BJ (cell line): ENCODE measurements at places on chromosomes 16 and 17.
A peak's percentile ranks its signal among the peaks of the same experiment; 100 is the strongest.

GRCh38 chr17:38402897-38403296 lies 25.4 kb upstream of the ARHGAP23 start:
- DNase-seq, result no peak

DNA sequence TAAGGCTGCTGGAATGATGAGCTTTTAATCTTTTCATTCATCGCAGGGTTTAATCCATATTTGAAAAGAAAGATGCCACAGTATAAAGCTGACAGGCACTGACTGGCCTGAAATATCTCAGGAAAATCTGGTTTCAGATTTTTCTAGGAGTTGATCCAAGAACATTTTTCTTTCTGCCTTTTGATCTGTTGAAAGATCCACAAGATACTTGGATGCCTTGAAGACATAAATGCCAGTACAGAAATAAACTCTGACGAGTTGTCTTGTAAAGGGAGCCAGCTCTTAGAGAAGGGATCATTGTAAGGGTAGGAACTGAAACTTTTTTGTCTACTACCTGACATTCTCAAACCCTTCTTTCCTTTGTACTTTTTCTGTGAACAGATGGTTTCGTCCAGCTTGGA lies 25.4 kb upstream of the KRT20 start:
- DNase-seq, result peak; percentile 64

DNA sequence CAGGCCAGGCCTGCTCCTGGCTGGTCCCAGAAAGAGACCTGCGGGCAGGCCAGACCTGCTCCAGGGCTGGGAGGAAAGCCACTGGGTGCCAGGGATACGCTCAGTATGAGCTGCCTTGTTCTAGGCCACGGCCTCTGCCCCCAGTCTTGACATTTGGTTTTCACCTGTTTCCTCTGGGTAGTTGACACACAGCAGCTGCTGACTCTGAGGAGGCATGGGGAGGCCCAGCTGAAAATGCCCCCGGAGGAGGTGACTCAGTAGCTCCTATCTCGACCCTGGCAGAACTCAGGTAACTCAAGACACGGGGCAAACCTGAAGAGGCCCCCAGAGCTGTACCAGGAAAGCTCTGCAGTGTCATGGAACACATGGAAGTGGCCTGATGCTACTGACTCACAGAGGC lies 13.9 kb upstream of the ADGRG1 start:
- no peak for DNase-seq

- DNase-seq, result no peak
These were observed 307.5 kb upstream of the DYNLRB2 start for GRCh38 chr16:80233097-80233835.

DNA sequence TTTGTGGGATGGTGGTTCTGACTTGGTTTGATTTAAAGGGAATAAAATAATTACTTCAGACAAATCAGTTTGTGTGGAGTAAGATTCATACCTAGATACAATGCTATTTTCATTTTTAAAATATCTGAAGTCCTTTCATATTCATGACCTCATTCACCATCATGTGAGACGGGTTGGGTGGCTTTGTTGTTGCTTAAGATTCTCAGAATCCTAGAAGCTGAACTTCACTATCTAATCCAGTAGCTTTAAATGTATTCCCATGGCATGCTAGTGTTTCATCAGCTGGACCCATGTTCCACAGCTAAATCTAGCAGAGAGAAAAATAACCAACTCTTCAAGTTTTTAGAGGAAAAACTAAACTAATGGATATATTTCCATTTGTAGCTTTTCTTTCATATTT lies 2.7 kb upstream of the AMFR start:
- no peak for DNase-seq

GRCh38 chr17:37490638-37491614 lies 1.2 kb downstream of the DUSP14 start:
- DNase-seq, result peak; percentile 63

DNA sequence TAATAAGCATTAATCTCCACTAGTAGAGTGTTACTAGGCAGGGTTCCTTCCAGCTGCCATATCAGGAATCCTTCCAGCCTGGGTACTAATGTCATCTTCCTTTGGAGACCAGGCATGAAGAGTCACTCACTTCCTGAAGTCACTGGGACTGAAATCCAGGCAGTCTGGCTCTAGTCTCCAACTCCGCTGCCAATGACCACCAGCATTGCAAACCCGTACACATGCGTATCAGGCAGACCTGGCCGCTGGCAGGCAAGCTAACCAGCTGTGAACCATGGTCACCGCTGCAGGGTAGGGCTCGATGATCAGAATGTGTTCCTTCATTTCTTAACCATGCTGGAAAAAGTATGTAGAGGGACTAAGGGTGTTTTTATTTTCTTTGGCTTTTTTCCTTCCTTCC lies 255.5 kb downstream of the CDH13 start:
- DNase-seq, result no peak

DNA sequence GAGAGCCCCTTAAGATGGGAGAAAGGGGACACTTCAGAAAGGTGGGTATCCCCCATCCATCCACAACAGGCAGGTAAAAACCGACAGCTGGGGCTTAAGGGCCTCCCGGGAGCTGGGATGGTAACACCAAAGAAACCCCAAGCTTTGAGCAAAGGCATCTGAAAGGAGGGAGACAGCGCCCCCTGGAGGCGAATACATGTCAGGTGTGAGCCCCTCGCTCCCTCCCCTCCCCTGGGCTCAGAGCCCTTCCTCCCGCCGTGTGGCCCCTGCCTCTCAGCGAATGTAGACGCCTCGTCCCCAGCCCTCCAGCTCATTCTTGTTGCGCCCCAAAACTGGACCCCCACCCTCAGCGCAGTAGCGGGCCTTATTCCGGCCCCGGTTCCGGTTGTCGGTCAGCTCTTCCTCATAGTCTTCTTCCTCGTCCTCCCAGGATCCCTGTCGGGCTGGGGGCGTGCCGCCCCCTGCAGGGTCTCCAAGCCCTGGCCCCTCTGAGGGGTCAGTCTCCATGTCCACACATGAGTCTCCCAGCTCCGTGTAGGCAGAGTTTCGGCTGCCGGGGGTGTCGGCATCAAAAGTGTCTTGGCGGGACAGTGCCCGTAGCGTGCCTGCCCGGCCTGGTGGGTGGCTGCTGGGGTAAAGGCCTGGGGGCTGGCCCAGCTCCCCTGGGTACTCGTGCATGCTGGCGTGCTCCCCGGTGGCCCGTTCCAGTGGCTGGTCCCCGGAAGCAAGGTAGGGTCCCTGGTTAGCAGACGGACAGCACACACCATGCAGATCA lies 9.1 kb upstream of the ARL5C start:
- DNase-seq, result no peak

GRCh38 chr16:726438-727290 lies at the start of the genes CCDC78 and HAGHL:
CCDC78 (minus strand) TSS chr16:726443; CDS start chr16:726367, 76 bp downstream.
HAGHL (plus strand) TSS chr16:727106; CDS start chr16:727510, 404 bp downstream.
- no peak for DNase-seq

GRCh38 chr17:82718986-82719685 lies 2.6 kb downstream of the FN3KRP start:
- no peak for DNase-seq

DNA sequence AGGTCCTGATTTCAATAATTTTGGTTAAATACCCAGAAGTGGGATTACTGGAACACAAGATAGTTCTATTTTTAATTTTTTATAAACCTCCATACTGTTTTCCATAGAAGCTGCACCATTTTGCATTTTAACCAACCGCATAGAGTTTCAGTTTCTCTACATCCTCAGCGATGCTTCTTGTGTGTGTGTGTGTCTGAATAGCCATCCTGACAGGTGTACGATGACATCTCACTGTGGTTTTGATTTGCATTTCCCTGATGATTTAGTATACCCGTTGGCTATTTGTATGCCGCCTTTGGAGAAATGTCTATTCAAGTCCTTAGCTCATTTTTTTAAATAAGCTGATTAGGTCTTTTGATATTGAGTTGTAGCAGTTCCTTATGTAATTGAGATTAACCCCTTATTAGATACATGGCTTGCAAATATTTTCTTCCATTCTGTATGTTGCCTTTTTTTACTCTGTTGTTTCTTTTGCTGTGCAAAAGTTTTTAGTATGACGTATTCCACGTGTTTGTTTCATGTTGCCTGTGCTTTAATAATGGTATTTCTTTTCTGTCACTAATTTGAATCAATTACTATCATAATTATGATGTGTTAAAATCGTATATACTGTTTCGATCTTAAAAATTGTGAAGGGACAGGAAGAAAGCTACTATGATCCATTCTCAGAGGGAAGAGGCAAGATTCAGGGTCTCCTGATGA lies 227.2 kb upstream of the MON1B start:
- no peak for DNase-seq

- DNase-seq, result no peak
These were observed 41.6 kb upstream of the METRNL start for GRCh38 chr17:83037874-83038165.

DNA sequence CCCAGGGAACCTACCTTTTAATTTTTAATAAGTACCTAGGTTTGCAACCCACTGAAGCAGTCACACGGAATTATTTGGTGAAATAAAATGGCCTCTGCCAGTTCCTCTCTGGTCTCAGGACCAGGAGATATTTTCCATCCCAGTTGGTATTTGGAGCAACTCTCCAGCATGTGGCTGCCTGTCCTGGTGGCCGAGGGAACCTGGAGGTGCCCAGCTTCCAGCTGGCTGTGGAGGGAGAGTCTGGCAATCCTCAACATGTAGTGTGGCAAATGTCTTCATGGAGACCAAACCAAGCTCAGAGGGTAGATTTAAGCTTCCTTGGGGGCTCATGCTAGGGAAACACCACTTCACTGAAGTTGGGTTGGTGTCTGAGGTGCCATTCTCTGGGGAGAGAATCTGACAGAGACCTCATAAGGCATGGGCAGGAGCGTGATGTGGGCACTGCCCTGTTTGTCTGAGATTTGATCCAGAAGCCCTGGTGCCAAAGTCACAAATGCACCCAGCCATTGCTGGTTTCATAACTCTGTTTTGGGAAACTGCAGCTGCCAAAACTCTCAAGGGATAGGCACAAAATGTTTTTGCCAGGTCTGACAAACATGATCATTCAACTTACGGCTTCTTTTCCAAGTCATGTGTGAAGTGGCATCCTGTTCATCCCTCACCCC lies 2.8 kb downstream of the MT1X start:
- DNase-seq, result no peak

- DNase-seq, result no peak
These were observed 413.9 kb upstream of the MAF start for GRCh38 chr16:80014241-80014939.

DNA sequence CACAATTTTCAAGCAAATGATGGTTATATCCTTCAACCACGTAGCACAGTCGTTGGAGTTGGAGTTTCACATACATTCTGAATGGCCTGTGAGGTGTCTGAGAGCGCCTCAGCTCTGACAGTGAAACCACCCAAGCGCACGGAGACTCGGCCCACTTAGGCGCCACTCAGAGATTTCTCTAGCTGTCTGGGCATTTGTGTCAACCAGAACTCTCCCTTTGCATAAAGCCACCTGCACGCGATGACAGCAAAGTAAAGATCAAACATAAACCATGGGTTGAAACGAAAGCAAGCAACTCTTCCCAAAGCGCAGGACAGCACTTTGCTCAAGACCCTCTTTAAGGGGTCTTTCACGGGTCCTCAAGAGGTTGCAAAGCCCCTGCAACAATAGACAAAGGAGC lies 533 bp downstream of the SLC6A4 start:
- no peak for DNase-seq

DNA sequence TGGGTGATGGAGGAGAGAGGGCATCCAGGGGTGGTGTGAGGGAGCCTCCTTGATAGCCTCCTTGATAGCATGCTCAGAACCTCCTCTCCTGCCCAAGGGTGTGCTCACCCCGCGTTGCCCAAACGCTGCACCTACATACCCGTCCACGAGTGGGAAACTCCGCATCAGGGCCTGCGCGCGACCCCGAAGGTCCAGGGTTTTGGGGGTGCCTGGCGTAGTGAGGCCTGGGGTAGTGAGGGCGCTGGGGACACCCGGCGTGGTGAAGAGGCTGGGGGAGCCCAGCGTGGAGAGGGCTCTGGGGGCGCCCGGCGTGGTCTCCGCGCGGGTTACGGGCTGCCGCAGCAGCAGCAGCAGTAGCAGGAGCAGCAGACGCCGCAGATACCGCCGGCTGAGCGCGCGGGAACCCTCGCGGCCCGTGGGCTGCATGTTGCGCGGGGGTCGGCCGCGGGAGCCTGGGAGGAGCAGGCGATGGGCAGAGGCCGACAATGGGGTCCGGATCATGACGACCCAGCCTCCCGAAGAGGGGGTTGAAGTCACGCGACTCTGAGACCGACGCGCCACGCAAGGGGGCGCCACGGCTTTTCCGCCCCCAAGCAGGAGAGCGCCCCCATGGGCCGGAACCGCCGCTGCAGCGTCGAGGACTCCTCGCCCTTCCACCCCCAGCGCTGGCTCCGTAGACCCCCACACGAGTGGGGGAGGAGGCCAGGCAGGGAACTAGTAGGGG lies at the start of gene DPEP3:
DPEP3 (minus strand) TSS at position 545 of the 724 bp plus-strand sequence; CDS start at position 426, 119 bp downstream.
- no peak for DNase-seq

GRCh38 chr17:50356892-50357510 lies 11.1 kb downstream of the XYLT2 start:
- DNase-seq, result no peak

- DNase-seq, result no peak
These were observed 151.3 kb downstream of the MAF start for GRCh38 chr16:79449067-79449769.

- DNase-seq, result peak; percentile 47
These were observed 9.5 kb downstream of the ABCA9 start for GRCh38 chr17:69050999-69051775.

DNA sequence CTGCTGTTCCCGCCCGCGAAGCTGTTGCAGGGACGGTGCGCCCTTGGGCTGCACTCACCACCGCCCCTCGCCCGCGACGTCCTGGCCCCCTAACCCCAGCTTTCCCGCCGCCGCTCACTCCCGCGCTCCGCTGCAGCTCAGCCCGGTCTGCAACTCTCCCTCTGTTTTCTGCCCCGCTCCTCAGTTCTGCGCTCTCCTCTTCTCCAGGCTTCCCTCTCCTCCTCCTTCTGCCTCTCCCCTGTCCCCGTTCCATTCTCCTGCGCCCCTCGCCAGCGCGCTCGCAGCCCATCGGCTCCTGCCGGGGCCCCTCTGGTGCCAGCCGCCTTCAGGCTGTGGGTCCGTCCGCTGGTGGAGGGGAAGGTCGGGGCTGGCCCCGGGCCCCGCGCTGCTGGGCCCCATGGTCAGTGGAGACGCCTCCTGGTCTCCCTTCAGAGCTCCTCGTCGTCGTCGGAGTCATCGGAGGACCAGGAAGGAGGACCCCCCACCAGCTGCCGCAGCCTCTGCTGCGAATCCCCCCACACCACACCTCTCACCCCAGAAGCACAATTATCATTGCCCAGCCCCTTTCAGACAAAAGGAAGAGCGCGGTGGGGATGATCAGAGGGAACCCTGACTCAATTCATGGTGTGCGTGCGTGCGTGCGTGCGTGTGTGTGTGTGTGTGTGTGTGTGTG lies 223.2 kb upstream of the FOXF1 start:
- no peak for DNase-seq

- DNase-seq, result no peak
These were observed 41.7 kb upstream of the CREBBP start for GRCh38 chr16:3922241-3922640.

GRCh38 chr17:15381707-15382106 lies 40.3 kb upstream of the TEKT3 start:
- DNase-seq, result no peak

DNA sequence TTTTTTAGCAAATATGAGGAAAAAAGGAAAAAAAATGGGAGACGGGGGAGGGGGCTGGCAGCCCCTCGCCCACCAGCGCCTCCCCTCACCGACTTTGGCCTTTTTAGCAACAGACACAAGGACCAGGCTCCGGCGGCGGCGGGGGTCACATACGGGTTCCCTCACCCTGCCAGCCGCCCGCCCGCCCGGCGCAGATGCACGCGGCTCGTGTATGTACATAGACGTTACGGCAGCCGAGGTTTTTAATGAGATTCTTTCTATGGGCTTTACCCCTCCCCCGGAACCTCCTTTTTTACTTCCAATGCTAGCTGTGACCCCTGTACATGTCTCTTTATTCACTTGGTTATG lies 1.2 kb upstream of the TMEM88 start:
- DNase-seq, result no peak

GRCh38 chr16:3819175-3819527 lies 61.4 kb downstream of the CREBBP start:
- no peak for DNase-seq

- DNase-seq, result no peak
These were observed 206.8 kb upstream of the MON1B start for GRCh38 chr16:76984196-76984595.
